ENCODE measurements at places on chromosomes 4 and X.

GRCh38 chrX:106208154-106208553 is 40.0 kb downstream of the PWWP3B start:
- DNase-seq = no peak

- DNase-seq = no peak
Measured at GRCh38 chr4:110503270-110504083, 27.5 kb downstream of the ENPEP start.

DNA sequence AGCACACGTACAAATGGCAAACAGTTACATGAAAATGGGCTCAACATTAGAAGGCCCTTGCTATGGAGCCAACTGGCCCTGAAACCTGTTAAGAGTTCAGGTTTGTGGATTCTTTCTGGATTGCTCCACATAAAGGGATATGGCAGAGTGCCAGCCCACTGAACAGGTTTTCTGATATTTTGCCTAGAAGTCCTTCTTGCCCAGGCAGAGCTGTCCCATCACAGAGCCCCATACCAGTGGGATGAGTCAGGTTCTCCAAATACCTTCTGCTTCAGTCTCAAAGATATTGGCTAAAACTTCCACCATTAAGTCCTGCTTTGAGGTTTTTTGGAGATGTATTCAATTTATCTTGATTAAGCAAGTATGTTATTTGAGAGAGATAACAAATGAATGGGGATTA is 146.8 kb upstream of the IL1RAPL2 start:
- DNase-seq = no peak

- no peak for DNase-seq
Measured at GRCh38 chrX:136656361-136656964, 8.5 kb downstream of the CD40LG start.

- DNase-seq = no peak
Measured at GRCh38 chrX:69096963-69097362, 68.3 kb downstream of the PJA1 start.

GRCh38 chr4:72846280-72847111 is 223.0 kb downstream of the COX18 start:
- DNase-seq = no peak

DNA sequence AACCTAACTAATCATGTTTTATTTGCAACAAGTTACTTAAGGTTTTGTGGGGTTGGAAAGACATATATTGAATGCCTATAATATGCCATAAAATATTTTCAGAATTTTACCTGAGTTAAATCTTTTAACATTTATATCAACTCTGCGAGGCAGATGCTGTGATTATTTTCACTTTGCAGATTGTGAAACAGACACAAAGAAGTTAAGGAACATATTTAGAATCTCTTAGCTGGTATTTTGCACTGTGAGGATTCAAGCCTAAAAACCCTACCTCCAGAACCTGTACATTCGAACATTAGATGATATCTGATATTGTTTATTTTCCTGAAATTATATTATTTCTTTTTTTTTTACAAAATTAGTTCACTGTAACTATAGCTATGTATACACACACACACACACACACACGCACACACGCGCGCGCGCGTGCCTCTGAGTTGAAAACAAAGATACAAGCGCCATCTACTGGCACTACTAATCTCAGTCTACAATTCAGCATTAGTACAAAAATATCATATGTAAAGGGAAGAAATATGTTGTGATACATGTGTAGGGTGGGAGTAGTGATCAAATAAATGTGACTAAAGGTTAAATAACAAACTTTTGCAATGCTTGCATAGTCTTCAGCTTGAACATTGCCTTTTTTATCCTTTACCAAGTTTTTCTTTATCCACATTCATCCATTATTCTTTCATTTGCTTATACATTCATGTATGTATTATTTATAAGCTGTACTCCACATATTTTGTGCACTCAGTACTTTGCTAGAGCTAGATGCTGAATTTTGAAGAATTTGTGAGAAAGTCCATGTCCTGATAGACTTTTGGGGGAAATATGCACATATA is 61.5 kb downstream of the ANXA10 start:
- DNase-seq = no peak

- no peak for DNase-seq
Measured at GRCh38 chr4:3021627-3022026, 52.7 kb downstream of the HTT-AS start.

DNA sequence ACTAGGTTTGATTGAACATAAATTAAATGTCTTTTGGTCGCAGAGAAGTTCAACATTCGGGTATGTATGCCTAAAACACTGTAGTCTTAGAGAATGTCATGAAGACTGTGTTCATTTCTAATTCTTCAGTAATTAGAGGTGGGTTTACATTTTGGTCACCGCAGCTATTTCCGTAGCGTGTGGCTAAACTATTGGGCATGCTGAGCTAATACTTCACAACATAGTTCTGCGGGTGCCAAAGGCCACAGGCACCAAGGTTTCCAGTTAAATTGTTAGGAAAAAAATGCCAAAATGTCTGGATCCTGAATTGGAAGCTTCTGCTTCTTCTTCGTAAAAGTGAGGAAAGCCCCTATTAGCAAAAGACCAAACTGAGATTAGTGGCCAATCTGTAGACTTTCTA is 25.1 kb downstream of the SMIM31 start:
- DNase-seq = no peak

- DNase-seq = no peak
Measured at GRCh38 chr4:74014332-74014731, 15.9 kb upstream of the CXCL5 start.

DNA sequence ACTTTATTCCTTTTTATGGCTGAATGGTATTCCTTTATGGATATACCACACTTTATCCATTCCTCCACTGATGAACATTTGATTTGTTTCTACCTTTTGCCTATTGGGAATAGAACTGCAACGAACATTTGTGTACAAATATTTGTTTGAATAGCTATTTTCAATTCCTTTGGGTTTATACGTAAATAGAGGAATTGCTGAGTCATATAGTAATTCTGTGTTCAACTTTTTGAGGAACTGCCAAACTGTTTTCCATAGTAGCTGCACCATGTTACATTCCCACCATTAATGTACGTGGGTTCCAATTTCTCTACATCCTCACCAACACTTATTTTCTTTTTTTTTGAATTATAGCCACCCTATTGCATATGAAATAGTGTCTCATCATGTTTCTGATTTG is 156.5 kb upstream of the ATP6AP2 start:
- no peak for DNase-seq

DNA sequence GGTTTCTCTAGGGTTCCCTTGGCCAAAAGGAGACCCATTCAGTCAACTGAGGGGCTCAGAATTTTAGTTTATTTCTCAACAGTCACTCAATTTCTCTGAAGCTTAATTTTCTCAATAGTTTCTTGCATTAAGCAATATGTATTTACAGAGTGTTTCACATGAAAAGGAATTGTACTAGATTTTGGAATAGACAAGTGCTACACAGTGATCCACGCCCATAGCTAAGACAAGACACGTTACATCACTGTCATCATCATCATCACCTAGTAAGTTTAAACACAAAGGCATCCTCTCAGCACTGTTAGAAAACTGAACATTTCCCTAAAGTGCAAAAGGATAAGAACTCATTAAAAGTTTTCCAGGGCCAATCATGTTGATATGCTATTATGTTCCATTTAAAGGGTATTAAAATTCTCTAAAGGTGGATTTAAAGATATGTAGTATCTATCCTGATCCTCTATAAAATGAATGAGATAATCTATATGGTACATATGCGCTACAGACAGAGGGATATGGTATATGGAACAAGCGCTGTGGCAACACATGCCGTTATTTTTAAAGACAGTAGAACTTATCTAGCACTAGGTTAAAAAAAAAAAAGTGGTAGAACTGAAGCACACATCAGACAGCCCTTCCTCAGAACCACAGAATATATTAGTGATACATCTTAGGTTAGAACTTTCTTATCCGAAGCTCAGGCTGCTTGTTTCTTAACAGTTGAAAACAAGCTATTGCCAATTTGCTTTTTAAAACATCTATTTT is 12.1 kb downstream of the PPA2 start:
- no peak for DNase-seq

DNA sequence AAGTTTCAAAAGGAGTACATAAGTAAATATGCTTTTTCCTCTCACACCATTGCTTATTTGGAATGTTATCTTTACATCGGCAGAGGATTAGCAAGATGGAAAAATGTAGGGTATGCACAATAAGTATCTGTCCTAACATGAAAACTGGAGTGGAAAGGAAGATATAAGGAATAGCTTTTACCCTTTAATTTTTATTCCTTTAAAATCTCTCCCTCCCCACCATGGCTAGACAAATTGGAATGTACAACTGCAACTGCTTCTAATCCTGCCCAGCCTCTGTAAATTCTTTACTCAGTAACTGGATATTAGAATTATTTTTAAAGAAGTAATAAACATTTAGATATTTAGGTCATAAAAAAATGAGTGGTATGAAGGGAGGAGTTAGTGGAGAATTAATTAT is 171.5 kb downstream of the PCDH18 start:
- DNase-seq = no peak

- DNase-seq = no peak
Measured at GRCh38 chr4:168852933-168853713, 156.9 kb downstream of the CBR4 start.

DNA sequence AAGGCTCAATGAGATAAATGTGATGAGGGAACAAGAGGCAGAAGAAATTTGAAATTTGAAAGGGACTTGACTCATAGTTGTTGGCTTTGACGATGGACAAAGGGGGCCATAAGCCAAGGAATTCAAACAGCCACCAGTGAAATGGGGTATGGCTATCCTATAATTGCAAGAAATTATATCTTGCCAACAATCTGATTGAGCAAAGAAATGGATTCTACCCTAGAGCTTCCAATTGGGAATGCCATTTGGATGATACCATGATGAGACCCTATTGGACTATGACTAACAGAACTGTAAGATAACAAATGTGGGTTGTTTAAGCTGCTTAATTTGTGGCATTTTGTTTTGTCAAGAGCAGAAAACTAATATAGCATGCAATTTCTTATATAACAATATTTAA is 270.1 kb upstream of the ARSJ start:
- DNase-seq = no peak

DNA sequence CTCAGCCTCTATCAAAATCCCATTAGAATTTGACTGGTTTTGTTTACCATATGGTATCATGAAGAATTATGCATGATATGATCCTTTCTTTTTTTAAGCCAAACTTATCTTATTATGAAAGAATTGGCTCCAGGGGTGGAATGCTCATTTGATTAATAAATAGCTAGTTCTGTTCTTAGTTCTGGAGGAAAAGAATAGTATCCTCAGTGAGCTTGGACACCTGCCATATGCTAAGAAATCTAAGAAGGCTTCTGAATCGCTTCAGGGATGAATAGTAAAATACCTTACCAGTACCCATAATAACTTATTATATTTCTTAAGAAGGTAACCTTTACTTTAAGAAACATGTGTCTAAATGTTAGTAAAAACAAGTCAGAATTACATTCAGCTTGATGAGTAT is 803.6 kb downstream of the ADGRL3 start:
- no peak for DNase-seq

DNA sequence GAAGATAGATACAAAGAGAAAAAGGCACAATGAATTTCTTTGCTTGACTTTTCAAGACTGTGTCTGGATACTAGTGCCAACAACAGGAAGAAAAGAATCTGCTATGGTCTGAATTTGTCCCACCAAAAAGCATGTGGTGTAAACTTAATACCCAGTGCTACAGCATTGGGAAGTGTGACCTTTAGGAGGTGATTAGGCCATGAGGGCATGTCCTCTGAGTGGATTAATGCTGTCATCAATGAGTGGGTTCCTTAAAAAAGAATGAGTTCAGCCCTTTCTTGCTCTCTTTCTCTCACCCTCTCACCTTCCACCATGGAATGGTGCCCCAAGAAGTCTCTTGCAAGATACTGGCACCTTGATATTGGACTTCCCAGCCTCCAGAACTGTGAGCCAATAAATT is 155.7 kb upstream of the GPRIN3 start:
- no peak for DNase-seq

DNA sequence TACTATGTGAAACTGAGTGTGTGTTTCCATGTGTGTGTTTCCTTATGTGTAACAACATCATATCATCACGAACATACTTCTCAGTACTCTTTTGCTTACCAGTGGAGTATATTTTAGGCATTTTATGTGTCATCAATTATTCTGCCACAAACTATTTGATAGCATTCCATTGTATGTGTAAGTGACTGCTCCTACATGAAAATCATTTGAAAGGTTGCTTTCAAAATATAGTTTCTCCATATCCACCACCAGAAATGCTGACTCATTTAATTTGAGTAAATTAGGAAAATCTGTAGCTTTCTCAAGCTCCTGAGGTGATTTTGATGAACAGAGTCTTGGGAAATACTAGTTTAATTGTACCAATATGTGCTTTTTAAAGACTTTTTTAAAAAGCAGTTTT is 376.2 kb downstream of the PCDH18 start:
- no peak for DNase-seq

DNA sequence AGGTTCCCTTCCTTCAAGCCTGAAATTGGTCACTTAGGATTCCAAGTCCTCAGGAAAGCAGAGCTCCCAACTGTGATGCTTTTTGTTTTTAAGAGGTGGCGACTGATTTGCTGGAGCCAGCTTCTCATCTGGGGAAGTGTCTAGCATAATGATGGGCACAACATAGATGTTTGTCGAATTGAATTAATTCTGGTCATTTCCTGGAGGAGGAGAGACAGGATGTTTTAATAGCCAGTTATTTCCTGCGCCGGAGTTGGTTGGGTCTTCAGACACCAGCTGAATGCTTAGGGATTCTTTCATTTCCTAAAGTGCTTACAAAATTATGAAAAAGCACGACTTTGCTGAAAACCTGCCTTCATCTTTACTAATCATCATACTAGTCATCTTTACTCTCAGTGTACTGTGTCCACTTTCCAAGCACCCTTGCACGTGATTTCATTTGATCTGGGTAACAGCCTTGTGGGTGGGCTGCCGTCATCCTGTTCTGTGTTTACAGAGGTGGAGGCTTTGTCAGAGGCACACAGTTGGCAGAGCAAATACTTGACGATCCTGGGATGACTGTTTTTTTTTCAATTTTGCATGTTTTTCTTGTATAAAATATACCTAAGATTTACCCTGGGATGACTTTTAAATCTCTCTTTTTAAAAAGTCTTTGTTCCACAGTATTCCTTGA is 49.5 kb downstream of the RGS12 start:
- no peak for DNase-seq

DNA sequence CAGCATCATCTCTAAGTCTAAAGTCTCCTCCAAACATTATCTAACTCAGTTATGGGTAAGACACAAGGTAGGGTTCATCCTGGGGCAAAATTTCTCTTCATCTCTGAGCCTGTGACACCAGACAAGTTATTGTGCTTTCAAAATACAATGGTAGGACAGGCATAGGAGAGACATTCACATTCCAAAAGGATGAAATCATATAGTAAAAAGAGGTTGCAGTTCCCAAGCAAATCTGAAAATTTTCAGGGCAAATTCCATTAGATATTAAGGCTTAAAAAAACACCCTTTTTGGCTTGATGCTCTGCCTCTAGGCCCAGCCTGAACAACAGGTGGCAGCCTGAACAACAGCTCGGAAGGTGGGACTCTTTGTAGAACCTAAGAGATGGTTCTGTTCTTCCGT is 448.3 kb upstream of the SLIT2 start:
- DNase-seq = no peak

DNA sequence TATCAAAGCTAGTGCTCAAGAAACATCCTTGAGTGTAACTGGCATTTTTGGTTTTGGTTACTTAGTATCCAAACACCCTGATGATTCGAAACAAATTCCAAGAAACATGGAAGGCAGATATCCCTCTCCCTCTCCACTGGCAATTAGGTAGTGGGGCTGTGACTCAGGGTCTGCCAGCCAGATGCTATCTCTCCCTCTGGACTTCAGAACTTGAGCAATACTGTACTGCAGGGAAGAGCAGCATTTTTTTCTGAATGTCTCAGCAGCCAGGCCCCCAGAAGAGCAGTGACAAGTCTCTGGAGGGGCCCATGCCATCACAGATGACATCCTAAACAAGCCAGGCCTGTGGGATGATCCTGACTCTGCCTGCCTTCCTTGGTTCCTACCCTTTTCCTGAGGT is 37.3 kb upstream of the BCORL1 start:
- DNase-seq = no peak
